ENCODE measurements at places on chromosomes 3 and 15.

DNA sequence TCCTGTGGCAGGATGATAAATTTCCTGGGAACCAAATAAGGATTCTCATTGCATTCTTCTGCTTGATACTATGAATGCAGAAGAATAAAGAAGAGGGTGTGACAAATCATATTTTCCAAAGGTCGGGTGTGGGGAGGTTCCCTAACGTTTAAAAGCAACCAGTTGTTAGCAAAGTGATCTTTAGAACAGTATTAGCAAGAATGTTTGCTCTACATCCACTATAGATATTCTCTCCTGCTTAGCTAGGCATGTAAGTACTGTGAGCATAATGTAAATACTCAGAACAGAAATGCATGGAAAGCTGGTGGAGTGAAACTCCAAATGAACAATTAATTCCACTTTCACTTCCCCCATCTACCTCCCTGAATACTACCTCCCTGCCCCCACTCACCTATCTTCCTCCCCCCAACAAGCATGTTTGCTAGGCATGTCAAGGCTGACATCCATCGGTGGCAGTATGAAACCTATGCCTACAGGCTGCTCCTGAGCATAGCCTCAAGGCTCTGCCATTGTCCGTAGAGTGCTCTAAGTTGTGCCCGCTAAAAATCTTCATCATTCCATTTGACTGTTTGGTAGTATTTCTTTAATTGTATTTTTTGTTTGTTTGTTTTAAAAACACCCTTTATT is 329.7 kb downstream of the TIGIT start:
- no peak for DNase-seq

GRCh38 chr15:66232267-66232625 is 21.3 kb downstream of the MEGF11 start:
- no peak for DNase-seq

- DNase-seq, result no peak
Observed at GRCh38 chr3:57956119-57956832, 51.9 kb upstream of the FLNB start.

GRCh38 chr3:32569540-32570420 is 878 bp downstream of the DYNC1LI1 start:
- DNase-seq, result no peak

- no peak for DNase-seq
Observed at GRCh38 chr3:64908251-64908685, 220.5 kb upstream of the ADAMTS9 start.

DNA sequence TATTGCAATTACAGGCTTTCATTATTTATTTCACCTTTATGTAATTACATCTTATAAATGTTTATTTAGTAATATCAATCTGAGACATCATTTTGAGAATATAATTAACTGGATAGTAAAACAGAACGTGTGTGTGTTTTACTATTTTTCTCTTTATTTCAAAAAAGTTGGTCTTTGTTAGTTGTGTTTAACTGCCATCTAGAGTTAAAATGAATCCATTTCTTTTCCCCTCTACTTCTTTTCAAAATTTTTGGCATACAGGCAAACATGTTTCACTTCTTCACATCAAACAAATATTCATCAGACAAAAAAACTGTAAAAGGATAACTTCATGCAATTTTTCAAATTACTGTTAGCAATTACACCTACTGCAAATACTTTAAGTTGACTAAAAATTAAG is 61.1 kb downstream of the FEZF2 start:
- DNase-seq, result no peak

- no peak for DNase-seq
Observed at GRCh38 chr15:28881170-28881569, 4.6 kb upstream of the APBA2 start.

- DNase-seq, result no peak
Observed at GRCh38 chr3:175741951-175742350, 882.8 kb downstream of the NAALADL2 start.

DNA sequence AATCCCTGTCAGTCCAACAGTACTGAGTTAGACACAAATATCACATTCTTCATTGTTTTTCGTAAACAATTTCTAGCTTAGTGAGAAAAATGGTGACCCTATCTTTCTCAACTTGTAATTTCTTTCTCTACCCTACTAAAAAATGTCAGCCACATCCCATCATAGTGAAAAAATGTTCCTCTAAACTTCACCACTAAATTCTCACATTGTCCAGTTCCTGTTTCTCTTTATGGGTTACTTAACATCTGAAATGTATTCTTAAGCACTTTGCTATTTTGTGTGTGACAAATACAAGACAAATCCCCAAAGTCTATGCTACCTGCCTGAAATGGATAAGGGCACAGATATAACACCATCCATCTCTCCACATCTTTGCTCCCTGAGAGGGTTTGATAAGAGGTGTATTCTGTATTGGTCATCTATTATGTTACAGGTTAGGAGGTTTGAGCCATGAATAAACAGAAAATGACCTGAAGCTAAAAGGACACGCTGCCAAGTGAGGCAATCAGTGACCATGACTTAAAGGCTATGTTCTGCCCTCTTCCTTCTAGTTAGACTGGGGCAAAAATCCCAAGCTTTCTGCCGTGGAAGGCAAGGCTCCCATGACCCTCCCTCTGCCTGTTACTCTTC is 118.2 kb downstream of the GADL1 start:
- no peak for DNase-seq

DNA sequence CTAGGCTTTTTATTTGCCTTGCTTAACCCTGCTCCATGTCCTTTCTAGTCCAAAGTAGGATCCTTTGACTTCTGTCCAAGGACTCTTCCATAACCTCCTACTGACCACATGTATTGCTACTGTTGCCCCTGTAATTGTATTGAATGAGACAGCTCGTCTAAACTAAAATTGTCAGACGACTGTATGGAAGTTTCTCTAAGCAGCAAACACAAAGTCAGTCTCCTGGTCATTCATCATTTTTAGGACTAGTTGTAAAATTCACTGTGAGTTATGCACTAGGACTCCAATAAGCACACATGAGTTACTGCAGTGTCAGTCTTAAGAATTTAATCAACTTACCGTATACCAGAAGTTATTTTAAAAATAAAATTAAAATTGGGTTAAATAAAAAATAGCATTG is 32.8 kb downstream of the SLTM start:
- no peak for DNase-seq

DNA sequence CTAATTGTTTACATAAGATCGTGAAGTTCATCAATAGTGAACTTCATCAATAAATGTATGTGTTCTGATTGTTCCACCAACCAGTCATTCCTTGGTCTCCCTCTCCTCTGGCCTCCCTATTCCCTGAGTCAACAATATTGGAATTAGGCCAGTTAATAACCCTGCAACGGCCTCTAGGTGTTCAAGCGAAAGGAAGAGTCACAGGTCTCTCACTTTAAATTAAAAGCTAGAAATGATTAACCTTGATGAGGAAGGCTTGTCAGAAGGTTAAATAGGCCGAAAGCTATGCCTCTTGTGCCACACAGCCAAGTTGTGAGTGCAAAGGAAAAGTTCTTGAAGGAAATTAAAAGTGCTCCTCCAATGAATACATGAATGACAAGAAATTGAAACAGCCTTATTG is 89.4 kb upstream of the ACKR4 start:
- no peak for DNase-seq

DNA sequence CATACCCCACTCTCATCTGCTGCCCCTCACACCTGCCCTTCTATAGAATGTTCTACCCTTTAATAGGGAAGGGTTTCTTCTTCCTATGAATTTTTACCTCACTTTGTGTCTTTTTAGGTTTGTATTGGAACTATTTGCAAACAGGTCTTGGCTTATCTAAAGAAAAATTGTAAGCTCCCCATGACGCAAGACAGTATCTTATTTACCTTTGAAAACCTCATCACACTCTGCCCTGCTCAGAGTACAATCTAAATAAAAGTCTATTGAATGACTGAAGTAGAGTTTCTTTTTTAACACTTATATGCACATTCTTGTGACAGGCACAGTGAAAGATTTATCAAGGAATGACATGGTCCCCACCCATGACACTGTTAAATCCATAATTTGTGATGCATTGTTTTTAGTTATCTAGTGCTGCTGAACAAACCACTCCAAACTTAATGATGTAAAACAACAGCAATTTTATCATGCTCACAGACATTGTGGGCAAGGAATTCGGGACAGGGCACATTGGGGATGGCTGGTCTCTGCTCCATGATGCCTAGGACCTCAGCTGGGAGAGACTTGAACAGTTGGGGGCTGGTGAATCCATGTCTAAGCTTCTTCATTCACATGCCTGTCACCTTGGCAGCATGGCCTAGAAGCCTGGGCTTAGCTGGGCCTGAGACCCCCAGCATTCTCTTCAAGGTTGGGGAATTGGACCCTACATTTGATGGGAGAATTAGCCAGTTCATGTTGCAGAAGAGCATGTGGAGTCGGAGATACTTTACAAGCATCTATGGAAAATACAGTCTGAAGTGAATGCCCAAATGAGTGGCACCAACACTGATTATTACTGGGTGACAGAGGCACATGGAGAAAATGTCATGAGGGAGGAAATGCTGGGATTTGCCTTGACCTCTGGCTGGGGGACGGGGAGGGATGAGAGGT is 252.2 kb upstream of the CTDSPL start:
- DNase-seq, result no peak

DNA sequence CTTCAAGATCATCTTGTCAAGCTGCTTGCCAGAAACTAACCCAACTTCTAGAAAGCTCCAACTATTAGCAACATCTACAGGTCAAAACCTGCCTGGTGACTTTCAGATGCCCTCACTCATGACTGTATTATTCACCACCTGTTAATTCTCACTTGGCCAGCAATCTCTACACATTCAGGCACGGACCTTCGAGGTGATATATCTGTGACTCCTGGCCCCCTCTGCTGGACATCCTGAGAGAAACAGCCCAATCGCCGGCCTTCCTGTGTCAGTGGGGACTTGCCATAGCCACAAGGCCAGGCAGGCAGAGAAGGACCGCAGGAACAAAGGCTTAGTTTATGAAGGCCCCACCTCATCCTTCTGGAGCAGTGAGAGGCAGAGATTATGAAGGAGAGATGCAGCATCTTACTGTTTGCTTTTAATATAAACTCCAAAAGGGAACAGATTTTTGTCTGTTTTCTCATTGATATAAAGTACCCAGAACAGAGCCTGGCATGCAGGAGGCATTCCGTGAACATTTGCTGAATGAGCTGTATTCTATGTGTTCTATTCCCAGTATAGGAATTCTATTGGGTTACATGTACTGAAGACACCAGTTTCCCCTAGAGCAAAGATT is 24.4 kb upstream of the OCA2 start:
- peak; percentile 63 for DNase-seq

All from COR-L47 (cell line).